ENCODE measurements at places on chromosomes 12 and 14.

- DNase-seq, result no peak
These were observed 353.9 kb upstream of the TBX3 start for GRCh38 chr12:115037830-115038229.

GRCh38 chr12:30692470-30692869 is 3.2 kb downstream of the IPO8 start:
- DNase-seq, result no peak

GRCh38 chr12:127480775-127481314 is 786.1 kb upstream of the TMEM132C start:
- DNase-seq, result no peak

- DNase-seq, result no peak
These were observed 4.5 kb downstream of the PRPF40B start for GRCh38 chr12:49627752-49628360.

DNA sequence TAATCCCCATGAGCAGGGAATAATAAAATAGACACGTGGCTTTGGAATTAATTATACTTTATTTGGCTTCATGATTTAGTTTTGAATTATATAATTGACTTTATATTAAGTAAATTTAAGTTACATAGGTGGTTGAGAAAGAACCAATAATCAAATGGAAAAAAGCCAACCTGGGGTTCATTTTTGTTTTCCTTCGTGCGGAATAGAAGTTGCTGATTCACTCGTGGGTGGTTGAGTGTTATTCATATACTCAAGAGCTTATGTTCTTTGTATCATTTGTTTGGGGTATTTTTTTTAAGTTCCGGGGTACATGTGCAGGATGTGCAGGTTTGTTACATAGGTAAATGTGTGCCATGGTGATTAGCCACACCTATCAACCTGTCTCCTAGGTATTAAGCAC is 58.0 kb downstream of the ZNF664 start:
- no peak for DNase-seq

All from activated T-cell treated with anti-CD3 and anti-CD28 coated beads, Interleukin-2, amount 50 U/mL, for 24 hours (primary cell).